ENCODE measurements at places on chromosomes 1 and 21.

- DNase-seq, result no peak
Measured at GRCh38 chr21:32256873-32257620, 21.8 kb downstream of the MIS18A start.

GRCh38 chr1:241557551-241558193 lies 25.5 kb downstream of the KMO start:
- DNase-seq, result no peak

GRCh38 chr1:83860490-83861221 lies 138.3 kb downstream of the TTLL7 start:
- DNase-seq, result peak; percentile 68

DNA sequence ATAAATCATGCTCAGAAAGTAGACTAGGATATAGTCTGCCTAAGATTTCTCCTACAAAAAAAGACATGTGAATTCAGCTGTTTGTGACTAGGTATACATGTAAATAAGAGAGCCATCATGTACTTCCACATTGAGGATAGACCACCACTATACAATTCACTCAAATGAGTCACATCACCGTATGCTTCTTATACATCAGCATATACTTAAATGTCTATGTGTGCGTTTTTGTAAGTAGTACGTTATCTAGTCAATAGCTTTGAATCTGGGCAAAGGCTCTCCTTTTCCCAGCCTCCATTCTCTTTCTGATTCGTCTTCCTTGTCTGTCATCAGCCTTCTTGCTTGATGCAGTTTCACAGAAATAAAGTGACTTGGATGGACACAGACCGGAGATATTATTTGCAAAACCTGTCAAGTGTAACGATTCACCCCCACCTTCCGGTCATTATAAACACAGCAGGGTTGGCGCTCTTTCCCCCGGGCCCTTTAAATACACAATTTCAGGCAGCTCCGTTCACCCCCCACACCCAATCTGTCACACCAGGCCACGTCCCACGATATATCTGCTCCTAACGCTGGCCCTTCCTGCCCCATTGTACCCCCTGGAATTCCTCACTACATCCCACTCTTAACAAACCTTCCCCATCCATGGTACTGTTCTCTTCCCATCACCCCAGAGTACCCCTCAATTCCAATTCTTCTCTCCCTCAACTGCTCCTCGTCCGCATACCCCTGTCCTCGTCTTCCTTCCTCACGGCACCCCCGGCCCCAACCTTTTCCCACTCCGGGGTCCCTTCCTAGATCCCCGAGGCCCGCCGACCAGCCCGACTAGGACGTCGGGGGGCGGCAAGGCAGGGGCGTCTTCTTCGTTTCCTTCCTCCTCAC lies 636 bp downstream of the VAMP4 start:
- DNase-seq, result peak; percentile 44

DNA sequence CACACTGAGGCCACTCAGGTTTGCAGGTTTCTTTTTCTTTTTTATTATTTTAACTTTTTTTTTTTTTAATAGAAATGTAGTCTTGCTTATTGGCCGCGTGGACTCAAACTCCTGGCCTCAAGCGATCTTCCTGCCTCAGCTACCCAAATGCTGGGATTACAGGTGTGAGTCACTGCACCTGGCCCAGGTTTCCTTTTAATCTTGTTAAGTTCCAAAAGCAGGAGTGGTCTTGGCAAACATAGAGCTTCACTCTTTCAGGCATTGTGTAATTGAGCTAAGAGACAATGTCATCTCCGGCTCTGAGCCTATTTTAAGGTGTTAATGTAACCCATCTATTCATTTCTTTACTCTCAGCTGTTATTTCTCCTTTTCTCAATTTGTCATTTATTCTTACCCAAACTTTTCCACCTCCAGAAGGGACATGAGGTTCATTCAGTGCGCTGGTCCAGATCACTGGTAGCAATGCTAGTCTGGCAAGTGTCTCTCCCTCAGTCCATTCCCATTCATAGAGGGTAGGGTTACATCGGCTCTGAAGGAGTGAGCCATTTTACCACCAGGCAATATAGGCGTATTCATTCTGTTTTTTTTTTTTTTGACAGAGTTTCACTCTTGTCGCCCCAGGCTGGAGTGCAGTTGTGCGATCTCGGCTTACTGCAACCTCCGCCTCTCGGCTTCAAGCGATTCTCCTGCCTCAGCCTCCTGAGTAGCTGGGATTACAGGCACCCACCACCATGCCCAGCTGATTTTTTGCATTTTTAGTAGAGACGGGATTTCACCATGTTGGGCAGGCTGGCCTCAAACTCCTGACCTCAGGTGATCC lies 11.3 kb upstream of the MFSD2A start:
- DNase-seq, result no peak

- DNase-seq, result peak; percentile 92
Measured at GRCh38 chr1:32249831-32250525, 1.1 kb upstream of the LCK start.

DNA sequence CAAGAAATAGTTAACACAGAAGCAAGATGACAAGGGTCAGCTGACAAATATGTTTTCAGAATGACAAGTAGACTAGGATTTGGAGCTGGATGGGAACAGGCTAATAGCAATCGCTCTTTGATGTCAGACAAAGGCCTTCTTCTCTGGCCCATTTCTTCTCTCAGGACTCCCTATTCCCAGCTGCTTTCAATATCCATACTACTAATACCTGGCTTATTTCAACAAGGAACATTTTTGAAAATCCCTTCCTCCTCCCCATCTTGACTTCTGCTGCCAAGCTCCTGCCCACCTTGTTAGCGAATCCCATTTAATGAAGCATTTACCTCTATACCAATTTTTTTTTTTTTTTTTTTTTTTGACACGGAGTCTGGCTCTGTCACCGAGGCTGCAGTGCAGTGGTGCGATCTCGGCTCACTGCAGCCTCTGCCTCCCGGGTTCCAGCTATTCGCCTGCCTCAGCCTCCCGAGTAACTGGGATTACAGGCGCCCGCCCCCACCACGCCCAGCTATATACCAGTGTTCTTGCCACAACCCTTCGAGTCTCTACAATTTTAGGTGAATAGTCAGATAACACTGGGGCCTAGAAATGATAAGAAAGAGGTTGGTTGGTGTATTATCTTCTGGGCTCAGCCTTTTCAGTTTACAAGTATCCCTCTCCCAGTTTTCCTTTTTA lies 68.4 kb downstream of the MACF1 start:
- DNase-seq, result no peak

DNA sequence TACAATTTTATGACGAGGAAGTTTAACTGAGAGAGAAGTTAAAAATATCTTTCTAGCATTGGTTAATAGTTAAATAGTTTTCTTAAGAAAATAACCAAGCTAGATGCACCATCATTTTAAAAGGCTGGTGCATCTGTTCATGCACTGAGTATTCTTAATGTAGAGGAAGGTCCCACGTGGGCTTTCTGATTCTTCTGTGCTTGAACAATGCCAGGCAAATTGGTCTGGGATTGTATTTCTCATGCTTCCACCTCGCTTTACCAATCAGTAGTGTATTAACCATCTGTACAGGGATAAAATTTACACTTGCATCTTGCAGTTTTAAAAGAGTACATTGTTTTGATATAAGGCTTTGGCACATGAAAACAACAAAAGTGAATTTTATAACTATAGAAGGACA lies 47.4 kb upstream of the MTF2 start:
- DNase-seq, result no peak

DNA sequence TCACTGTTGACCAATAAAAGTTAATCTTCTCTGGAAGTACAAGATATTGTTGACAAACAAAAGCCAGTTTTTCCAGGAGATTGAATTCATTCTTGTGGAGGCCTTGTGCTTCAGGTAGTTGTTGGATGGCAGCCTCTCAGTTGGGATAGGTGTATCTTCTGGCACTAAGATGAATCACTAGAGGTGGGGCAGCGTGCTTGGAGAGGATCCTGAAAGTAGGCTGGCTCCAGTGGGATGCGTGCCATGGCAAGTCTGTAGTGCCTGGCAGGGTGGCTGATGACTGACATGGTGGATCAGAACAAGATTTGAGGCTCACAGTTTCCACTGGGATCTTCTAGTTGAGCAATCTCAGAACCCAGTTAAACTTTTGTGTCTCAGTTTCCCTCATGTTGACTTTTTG lies 2.4 kb downstream of the VPS13D start:
- no peak for DNase-seq

- DNase-seq, result peak; percentile 91
Measured at GRCh38 chr1:183956559-183957188, 80.9 kb downstream of the COLGALT2 start.

GRCh38 chr1:221868593-221869303 lies 126.9 kb upstream of the DUSP10 start:
- DNase-seq, result no peak

DNA sequence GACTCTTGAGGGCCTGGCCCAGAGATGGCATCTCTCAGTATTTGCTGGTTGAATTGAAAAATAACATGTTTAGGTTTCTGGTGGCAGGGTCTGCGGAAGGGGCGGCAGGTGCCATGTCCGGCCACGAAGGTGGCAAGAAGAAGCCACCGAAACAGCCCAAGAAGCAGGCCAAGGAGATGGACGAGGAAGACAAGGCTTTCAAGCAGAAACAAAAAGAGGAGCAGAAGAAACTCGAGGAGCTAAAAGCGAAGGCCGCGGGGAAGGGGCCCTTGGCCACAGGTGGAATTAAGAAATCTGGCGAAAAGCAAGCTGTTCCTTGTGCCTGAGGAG lies 14.3 kb upstream of the FGR start:
- no peak for DNase-seq

DNA sequence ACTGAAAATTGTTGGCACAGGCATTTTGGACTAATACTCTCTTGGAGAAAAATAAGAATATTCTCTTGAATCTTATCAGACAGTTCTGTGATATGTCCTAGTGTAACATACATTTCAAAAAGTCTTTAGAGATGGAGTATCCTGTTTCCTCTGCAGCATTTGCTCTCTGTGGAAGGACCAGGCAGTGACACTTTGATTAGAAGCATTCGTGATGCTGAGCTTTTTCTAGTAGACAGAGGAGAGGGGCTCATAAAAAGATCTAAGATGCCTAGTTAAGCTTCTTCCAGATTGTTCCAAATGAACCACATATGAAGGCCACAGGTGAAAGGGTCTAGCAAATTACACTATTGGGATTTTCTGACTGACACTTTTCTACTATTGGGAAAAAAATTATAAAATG lies 120.3 kb downstream of the C1orf21 start:
- DNase-seq, result no peak

GRCh38 chr1:175644018-175644417 lies 99.4 kb downstream of the TNR start:
- no peak for DNase-seq

Measured in activated CD4-positive, alpha-beta T cell treated with anti-CD3 and anti-CD28 coated beads, Interleukin-2, Interleukin-4, amounts not matched to agents 100 ng/mL and 50 ng/mL, durations not matched to agents 16 hours and 8 hours (primary cell).